ENCODE measurements at places on chromosomes 1 and 21.

GRCh38 chr1:236214761-236215160, 67.0 kb downstream of the ERO1B start:
- DNase-seq, result no peak

GRCh38 chr1:114034567-114035303, 55.5 kb downstream of the OLFML3 start:
- no peak for DNase-seq

DNA sequence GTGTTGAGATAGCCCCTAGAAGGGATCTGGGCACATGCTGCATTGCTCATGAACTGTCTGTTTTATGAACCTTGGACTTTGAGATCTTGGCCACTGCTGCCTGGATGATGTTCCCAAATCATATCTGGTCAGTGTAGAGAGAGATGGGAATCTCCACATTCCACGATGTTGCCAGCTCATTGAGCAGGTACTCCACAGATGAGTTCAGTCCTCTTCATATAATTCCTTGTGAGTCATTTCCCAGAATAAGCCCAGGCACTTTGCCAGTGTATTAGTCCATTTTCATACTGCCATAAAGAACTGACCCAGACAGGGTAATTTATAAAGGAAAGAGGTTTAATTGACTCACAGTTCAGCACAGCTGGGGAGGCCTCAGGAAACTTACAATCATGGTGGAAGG, 254.0 kb upstream of the RUNX1 start:
- DNase-seq, result no peak

GRCh38 chr1:162385280-162385623, 3.7 kb downstream of the C1orf226 start:
- no peak for DNase-seq

DNA sequence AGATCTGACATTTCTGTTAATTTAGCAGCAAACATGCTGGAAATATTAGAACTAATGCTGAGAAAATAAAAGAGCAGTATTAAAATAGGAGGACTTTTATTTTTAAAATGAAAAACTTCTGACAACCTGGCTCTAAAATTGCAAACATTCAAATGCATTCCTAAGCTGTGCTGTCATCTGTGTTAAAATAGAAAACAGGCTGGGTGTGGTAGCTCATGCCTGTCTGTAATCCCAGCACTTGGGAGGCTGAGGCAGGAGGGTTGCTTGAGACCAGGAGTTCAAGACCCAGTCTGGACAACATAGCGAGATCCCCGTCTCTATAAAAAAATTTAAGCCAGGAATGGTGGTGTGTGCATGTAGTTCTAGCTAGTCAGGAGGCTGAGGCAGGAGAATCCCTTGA, 44.6 kb downstream of the MIGA1 start:
- DNase-seq, result no peak

- no peak for DNase-seq
These were observed 13.9 kb upstream of the LY9 start for GRCh38 chr1:160781914-160782689.
